ENCODE measurements at places on chromosomes 11 and 22.

DNA sequence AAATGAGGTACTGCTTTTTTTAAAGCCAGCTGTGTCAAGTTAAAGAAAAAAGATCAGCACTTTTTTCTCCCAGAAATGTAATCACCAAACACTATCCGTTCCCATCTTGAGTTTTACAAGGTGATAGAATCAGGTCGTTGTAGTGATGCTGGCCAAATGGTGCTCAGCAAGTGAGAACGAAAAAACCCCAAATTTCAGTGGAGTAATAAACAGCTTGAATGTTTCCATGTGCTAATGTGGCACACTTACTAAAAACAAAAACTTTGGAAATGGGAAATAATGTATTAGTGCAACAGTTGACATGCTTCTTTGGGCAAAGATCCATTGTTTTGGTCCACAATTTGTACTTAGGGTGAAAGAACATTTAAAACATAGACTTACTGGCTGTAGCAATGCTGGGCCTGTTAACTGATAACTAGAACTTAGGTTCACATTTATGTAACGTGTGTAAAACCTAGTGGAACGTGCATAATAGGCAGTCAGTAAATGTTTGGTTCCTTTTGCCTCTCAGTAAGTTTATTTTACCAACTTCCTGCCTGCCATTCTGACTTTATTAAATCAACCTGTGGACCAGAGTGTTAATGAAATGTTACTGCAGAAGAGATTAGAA, 15.4 kb upstream of the GDPD4 start:
- no peak for DNase-seq

DNA sequence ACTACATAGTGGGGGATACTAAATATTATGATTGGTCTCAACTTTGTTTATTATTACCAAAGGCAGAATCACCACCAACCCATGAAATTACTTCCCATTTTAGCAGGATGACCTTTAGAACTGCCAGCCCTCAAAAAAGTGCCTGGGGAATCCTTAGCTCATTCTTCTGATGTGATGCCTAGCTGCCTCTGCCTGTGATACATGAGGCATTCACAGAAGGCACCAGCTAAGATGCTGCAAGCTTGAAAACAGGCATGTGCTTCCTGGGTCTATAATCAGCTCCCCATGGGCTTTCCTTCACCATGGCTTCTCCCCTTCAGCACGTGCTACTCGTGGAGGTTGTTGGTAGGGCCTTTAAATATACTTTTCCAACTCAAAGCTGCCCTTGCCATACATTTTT, 50.4 kb upstream of the ARHGAP20 start:
- no peak for DNase-seq

- no peak for DNase-seq
Observed at GRCh38 chr11:7467652-7468051, 17.7 kb upstream of the OLFML1 start.

GRCh38 chr11:82577246-82577645, 156.4 kb downstream of the FAM181B start:
- DNase-seq: no peak

DNA sequence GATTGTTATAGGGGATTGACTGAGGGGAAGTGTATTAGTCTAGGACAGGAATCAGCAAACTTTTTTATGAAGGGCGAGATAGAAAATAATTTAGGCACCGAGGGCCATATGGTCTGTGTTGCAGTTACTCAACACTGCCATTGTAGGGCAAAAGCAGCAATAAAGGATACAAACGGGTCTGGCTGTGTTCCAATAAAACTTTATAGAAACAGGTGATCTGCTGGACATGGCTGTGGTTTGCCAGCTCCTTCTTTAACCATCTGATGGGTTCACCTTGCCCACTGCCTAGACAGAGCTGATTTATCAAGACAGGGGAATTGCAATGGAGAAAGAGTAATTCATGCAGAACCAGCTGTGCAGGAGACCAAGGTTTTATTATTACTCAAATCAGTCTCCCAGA, 20.0 kb downstream of the PRR5L start:
- DNase-seq: no peak

GRCh38 chr11:106695506-106695905, 322.8 kb downstream of the GUCY1A2 start:
- no peak for DNase-seq

DNA sequence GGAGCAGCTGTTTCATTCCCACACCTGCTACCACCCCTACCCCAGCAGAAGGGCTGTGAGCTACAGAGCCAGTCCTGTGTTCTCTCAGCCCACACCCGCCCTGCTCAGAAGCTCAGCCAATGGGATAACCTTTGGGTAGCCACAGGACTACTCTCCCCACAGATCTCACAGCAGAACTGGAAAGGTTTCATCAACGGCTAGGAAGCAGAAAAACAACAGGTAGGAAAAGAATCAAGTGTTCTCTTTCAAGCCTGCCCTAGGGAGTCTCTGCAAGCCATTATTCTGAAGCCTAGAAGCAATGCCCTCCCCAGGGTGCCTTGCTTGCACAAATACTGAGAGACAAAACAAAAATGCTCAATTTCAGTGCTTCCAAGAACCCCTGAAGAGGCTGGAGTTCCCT, 77.2 kb downstream of the TMPRSS5 start:
- DNase-seq: no peak

DNA sequence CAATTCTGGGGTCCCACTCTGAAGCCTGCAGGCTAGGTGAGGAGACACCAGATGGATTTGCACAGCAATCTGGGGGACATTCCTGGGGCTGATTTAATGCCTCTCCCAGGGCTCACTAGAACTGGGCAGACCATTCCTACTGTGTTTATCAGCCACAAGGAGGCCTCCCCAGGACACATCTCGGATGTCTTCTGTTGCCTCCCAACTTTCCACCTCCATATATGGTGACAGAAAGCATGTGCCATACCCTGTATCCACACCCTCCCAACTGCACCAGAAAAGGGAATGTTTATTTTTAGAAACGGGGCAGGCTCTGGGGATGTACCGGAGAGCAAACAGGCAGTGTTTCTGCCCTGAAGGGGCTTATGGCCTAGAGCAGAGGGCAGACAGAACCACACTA, 181.8 kb downstream of the CSNK2A3 start:
- no peak for DNase-seq

DNA sequence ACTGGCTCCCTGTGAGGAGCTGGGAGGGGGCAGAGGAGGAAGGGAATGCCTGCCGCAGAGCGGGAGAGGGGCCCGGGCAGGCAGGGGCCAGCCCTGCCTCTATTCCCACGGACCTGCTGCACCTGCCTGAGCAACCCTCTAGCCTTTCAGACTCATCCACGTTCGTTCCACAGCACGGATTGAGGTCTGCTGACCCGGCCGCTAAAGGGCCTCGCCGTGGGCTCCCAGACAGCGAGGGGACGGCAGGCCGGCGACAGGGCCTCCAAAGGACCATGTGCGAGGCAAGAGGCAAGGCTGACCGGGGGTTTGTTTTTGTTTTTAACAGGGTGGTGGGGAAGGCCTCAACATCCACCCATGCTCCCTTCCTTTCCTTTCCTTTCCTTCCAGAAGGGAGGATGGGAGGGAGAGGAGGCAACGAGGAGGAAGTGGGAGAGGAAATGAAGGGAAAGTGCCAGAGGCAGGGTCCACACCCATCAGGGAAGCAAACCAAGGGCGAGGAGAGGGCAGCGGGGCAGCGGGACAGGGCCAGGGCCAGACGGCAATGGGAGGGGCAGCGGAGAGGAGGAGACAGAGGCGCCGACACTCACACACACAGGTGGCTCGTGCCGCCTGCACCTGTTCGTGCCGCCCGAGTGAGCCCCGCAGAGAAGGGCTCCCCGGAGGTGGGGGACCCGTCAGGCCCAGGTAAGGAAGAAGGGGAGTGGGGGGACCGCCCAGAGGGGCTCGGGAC, 7.5 kb downstream of the LRFN4 start:
- no peak for DNase-seq

GRCh38 chr11:71787098-71787823, 45.7 kb upstream of the DEFB108B start:
- DNase-seq: peak; percentile 66

DNA sequence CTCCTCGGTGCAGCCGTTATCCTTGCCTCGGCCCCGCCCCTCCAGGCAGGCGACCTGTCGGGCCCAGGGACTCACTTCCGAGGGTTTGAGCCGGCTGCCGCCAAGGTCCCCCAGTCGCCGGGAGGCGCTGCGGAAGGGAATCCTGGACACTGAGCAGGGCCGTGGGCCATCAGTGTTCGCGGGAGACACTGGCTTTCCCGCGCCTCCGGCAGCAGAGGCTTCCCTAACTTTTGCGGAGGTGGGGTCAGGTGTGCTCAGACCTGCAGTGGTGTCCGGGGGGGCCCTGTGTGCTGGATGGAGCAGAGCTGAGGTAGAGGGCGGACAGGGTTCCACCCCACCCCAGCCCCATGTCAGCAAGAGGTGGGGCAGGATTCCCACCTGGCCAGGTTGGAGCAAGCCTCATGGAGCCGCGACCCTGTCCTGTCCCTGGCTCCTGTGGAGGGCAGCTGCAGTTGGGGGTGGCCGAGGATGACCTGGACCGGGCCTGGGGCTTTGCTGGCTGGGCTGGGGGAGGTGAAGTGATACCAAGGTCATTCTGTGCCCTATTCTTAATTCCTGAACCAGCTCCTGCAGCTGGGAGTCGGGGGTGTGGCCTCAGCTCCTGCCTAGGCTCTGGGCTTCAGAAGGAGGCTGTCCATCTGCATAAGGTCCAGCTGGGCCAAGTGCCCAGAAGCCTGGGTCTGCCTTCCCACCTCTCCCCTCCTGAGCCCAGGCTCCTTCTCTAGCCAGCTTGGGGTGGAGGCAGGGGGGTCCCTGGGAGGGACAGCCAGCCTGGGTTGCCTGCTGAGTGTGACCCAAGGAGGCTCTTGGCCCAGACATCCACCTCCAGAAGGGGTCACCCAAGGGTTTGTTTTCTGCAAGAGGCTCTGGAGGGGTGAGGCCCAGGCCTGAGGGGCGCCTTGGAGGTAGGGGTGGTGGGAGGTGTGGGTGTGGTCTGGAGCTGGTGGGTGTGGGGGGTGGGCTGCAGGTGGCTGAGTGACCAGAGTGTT, 8.4 kb downstream of the TSPAN4 start:
- DNase-seq: no peak

Data from GM18507 (cell line).